Fibroblast of skin of abdomen (primary cell): ENCODE measurements at places on chromosomes 5 and 9.

DNA sequence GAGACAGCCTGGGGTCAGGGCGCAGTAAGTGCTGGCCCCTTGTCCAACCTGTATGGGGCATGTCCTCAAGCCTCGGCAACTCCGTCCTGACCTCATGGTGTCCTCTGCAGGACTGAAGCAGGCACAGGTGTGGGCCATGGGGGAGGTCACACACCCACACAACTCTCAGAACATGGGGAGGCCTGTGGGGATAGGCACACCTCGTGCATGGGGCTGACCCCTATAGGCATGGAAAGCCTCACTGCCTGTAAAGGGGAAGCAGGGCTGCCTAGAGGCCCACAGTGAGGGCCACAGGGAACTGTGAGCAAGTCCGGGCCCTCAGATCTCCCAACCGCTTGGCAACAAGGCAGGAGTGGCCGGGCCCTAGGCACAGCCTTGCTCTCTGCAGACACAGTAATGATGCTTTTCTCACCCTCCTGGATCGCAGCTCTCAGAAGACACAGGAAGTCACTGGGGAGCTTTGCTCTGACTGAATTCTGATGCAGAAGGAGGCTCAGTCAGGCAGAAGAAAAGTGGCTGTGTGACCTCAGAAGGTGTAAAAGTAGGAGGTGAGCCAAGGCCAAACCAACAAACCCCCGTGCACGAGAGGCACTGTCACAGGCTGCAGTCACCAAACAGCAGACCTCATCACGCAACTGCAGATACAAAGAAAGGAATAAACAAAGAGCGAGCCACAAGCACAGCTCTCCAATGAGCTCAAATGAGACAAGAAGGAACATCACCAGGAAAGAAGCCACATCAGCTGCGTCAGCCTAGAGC, 5.4 kb downstream of the IPPK start:
- DNase-seq = no peak

DNA sequence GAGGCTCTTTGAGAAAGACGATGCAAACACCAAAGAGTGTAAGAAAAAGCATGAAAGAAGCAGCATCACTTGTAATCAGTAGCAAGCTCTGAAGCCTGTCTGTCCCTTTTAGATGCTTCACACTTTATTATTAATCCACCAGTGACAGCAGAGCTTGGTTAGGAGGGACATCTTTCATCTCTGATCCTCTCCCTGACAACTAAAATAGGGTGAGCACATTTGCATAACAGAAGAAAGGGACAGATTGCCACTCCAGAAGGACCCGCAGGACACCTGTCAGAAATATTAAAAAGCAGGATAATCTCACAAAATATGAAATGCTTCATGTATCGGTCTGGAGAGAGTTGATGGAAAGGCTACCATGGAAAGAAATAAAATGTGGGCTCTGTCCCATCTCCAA, 71.4 kb upstream of the MAP1B start:
- no peak for DNase-seq

DNA sequence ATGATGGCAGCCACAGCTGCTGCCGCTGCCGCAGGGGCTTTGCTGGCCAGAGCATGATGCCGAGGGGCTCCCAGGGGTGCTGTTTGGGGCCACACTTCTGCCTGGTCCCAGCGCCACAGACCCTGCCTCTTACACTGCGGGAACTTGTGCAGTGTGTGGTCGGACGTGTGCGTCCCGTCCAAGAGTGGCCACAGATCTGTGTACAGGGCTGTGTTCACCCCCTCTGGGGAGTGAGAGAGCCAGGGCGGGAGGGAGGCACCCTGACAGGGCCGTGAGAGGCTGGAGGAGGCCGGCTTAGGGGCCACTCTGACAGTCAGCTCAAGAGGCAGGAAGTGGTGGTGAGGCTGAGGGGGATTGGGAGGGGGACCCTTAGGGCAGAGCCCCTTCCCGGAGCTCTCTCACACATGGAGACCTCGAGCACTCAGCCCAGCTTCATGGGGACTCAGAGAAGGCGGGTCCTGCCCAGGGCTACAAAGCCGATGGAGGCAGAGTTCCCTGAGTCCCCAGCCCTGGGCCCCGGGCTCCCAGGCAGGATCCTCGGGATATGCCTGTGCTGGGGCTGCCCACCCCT, 13.1 kb upstream of the CARD19 start:
- DNase-seq = no peak

DNA sequence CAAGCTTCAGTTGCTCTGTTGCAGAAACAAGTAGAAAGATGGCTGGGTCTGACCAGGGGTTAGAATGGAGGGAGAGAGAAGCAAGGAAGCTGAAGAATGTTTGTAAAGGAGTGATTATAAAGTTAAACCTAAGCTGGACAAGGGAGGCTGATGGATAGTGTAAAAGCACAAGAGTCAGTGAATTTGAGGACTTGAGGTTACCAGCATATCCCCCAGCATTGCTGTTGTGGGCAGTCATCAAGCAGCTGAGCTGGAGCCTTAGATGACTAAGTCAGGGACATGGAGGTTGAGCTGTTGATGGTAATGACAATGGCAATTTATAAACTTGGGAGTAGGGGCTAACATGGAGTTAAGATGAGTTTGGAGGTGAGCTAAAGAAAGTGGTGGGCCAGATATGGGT, 131.5 kb downstream of the ERCC6L2 start:
- DNase-seq = peak; percentile 51

GRCh38 chr9:36163049-36163785, 6.0 kb upstream of the CCIN start:
- DNase-seq = peak; percentile 97

- DNase-seq = no peak
These were observed 13.6 kb upstream of the SHB start for GRCh38 chr9:38082446-38083287.

GRCh38 chr9:32384002-32384363, 460 bp upstream of the ACO1 start:
- DNase-seq = no peak
